ENCODE measurements at places on chromosomes 11 and 22. TPM values are rescaled to one million over a fixed set of nuclear protein-coding genes. Genes with fewer than 3 reads are reported as not detected.

GRCh38 chr11:61056571-61056970 lies 45.7 kb upstream of the CD5 start:
- DNase-seq = no peak

GRCh38 chr11:45304111-45304991 lies 18.2 kb upstream of the SYT13 start:
- DNase-seq = no peak

GRCh38 chr11:74347381-74347780 lies 35.9 kb upstream of the P4HA3 start:
- DNase-seq = no peak

DNA sequence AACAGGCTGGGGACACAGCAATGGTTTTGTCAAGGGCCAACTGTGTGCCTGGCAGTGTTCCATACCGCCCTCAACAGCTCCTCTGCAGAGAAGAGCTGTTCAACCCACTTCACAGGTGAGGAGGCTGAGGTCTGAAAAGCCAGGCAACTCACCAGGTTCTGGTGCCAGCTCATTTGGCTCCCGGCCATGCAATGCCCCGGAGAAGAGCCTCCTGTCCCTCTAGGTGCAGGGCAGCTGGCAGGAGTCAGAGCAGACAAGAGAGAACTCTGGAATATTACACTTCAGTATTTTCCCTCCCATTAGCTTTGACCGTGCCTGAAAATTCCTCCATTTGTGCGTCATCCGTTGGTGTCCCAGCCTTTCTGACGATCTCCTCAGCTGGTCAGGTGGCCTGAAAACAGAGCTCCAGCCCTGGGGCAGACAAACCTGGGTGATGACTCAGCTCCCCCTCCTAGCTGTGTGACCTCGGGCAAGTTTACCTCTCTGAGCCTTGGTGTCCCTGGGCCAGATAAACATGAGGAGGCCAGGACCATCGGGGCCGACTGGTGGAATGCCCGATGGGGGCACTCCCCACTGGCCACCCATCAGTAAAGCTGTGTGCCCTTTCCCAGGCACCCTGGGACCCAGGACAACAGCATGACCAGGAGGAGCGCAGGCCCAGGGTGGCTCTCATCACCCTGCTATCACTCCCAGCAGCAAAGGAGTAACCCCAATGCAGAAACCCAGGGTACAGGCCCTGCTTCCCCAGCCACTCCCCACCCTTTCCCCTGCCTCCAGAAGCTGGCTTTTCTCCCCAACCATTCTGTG lies 9.6 kb upstream of the C1QTNF6 start:
- no peak for DNase-seq

DNA sequence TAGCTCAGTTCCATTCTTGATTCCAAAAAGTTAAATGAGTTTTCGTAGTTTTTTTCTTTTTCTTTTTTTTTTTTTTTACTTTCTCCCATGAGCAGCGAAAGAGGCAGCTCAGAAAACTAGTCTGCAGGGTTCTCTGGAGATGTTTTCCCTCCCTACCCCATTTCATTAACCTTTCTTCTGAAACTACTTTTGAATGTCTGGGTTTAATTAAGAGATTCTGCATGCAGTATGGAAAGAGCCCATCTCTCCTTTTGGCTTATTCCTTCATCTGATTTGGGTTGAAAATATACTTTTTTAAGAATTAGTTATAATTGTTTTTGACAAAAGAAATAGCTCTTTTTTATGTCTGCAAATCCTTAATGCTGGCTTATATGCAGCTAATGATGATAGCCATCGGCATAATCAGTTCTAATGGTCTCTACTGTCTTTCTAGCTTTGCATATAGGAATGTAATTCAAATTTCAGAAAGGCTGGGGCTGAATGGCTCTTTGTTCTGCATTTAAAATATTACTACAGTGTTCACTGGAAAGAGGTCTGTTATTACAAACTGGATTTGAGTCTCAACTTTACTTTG lies 265.3 kb downstream of the FAT3 start:
- DNase-seq = no peak

DNA sequence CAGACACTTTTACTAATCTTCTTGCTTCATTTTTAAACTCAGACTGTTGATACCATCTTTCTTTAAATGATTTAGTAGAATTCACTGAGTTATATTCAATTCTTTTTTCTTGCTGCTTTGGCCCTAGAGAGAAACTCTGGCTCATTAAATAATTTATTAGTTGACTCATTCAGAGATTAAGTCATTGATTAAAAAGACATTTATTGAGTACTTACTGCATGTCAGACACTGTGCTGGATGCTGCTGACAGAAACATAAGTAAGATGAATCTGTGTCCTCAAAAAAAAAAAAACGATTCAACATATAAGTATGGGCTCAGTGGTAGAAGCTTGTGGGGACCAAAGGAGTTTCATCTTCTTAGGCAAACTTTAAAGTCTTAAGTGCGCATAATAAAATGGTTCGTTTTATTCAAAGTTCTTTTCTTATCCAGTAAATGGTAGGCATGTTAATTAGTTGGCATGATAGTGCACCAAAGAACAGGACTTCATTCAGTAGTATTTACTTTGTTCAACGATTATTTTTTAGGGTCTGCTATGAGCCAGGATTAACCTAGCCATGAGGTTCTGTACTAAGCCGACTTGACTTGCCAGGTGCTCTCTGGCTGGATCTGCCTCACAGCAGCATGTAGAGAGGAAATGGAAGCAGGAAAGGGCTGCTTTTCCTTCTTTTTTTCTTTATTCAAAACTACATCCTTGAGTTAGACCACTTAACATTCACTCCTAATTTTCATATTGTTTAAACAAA lies 281.0 kb upstream of the CTSC start:
- no peak for DNase-seq

DNA sequence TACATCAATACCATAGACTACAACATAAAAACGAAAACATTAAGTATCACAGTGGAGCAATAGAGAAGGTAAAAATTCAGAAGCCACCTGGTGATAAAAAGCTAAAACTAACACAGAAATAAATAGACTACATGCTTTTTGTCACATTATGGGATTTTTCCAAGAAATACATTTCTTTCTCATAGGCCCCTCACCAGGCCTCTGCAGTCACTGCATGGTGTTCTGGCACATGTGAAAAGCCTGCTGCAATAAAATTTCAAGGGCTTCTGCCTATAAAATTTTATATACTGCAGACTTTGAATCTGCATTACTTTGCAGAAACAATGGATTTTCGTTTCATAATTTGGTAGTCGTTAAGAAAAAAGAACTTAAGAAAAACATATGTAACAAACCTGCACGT lies 655.5 kb downstream of the CNTN5 start:
- DNase-seq = no peak

GRCh38 chr11:68121067-68121899 lies at the start of gene CHKA:
CHKA (minus strand) TSS chr11:68121388; CDS start chr11:68121177, 211 bp downstream.
- peak; percentile 87 for DNase-seq

DNA sequence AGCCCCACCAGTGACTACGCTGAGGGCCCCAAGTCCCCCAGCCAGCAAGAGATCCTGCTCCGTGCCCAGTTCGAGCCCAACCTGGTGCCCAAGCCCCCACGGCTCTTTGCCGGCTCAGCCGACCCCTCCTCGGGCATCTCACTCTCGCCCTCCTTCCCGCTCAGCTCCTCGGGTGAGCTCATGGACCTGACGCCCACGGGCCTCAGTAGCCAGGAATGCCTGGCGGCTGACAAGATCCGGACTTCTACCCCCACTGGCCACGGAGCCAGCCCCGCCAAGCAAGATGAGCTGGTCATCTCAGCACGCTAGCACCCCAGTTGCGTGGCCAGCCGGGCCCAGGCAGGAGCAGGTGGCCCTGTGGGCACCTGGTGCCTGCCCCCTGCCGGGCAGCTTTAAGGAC lies 8.3 kb upstream of the MYRF start:
- no peak for DNase-seq

DNA sequence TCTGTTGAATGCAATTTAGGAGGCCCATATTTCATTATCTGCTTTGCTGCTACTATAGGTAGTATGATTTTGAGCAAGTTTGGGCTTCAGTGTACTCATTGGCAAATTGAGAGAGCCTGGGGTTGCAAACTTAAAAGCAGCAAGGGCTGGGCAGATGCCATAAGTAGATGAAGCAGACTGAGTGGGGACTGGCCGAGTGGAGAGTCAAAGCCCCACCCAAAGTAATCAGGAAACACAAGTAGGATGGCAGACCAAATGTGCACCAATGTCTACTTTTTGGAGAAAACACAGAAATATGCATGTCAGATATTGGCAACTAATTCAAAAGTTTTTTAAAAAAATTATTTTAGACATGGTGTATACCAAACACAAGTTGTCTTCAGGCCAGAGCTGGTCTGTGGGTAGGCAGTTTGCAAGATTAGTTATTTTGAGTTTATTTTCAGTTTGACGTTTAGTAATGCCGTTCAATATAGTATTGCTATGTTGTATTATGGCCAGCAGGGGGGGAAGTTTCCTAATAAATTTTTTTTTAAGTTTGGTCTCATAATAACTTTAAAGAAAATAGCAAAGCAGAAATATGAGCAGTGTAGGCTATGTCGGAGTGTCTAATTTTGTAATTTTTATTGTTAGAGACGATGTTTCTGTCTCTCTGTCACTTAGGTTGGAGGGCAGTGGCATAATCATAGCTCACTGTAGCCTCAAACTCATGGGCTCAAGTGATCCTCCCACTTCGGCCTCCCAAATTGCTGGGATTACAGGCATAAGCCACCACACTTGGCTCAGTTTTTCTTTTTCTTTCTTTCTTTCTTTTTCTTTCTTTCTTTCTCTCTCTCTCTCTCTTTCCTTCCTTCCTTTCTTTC lies 105.1 kb downstream of the HIPK3 start:
- DNase-seq = peak; percentile 16

DNA sequence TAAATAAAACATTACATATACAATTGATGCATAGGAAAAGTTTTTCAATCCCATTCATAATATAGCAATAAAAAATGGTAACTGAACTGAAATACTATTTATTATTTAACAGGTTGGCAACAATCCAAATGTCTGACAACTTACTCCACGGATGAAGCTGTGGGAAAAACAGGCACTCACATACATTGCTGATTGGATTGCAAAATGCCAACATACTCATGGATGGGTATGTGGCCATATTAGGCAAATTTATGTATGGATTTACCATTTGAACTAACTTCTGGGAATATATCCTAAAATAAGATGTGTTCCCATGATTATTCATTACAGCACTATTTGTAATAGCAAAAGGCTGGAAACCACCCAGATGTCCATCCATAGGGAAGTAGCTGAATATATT lies 3.2 kb upstream of the BIRC2 start:
- no peak for DNase-seq

DNA sequence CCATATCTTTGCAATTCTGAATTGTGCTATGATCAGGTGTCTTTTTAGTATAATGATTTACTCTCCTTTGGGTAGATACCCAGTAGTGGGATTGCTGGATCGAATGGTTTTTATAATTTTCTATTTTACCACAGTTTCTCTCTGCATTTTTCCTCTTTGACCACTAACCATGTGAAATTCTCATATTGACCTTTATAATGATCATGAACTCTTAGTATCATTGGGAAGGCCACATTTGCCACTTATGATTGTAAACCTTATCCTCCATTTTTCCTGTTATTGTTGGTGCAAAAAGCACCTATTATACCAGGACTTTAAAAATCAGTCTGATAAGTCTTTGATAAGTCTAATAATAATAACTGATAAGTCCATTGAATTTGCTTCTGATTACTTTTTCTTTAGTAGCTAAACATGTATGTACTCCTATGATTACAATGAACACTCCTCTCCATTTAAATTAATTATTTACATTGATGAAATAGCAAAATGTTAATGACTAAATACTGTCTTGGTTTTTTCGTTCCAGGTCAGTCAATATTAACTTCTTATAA lies 9.6 kb downstream of the NEAT1 start:
- no peak for DNase-seq

DNA sequence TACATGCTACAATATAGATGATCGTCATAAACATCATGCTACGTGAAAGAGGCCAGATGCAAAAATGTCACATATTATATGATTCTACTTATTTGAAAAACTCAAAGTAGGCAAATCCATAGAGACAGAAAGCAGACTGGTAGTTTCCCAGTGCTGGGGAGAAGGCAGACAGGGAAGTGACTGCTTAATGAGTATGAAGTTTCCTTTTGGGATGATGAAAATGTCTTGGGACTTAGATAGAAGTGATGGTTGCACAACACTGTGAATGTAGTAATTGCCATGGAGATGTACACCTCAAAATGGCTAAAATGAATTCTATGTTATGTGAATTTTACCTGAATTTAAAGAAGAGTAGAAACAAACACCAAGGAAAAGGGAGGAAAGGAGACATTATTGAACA lies 45.2 kb upstream of the EHF start:
- no peak for DNase-seq

DNA sequence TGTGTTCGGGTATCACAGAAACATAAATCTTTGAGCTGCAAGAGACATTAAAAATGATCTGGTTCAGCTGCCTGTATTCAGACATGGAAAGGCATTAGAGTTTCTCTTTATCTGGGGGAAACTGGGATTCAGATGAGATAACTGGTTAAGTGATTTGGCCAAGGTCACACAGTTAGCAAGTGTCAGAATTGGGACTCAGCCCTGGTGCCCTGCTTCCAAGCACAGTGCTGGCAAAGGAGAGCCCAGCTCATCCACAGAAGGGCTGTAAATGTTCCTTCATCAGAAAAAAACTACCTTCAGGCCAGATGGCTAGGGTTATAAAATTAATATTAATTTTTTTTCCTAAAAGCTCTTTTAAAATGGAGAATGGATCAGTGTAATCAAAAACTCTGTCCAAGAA lies 20.4 kb upstream of the CADM1 start:
- DNase-seq = no peak

- no peak for DNase-seq
Measured at GRCh38 chr11:129578006-129578405, 202.4 kb downstream of the BARX2 start.

DNA sequence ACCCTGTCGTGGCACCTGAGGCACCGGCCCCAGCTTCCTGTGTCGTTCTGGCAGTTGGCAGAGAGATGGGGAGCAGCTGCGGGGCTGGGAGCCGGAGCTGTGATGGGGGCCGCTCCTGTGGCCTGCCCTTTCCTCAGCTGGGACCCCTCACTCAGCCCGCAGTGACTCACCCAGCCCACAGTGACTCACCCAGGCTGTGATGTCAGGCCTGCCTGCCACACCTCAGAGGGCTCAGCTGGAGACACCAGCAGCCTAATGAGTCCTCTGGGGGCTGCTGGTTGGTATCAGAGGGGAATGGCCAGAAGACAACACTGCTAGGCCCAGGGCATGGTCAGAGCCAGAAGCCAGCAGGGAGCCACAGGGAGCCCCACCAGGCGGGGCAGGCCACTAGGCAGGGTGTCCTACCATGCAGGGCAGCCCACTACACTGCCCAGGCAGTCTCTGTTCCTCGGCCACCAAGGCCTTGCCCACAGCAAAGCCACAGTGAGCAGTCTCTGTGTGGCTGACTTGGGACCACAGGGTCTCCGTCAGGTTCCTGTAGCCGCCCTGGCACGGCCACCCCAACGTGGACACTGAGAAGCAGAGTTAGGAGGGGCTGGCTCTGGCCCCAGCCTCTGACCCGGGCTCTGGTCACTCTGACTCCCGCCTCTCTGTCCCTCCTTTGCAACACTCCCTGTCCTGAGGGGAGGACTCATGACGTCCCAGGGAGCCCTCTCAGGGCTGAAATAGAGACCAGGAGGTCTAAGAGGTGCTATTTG lies 4.2 kb upstream of the FXYD2 start:
- peak; percentile 92 for DNase-seq

PRR33 gene
- total RNA-seq = 0.07 TPM

PAX6 gene
- 1.5 TPM for total RNA-seq

TMEM123 gene
- total RNA-seq = 255 TPM

VSIG10L2 gene
- total RNA-seq = not detected

SHANK3 gene
- 0.07 TPM for total RNA-seq

CLTCL1 gene
- total RNA-seq = 1.0 TPM

YPEL1 gene
- 1.6 TPM for total RNA-seq

TRPC6 gene
- total RNA-seq = not detected

POU2AF1 gene
- 0.48 TPM for total RNA-seq

KCNJ1 gene
- not detected for total RNA-seq

SLC22A8 gene
- total RNA-seq = not detected

OR8D4 gene
- not detected for total RNA-seq

GLB1L3 gene
- 13.2 TPM for total RNA-seq
